ENCODE measurements at places on chromosomes 2 and 18.

GRCh38 chr18:62979176-62979575, 263.8 kb downstream of the PHLPP1 start:
- DNase-seq, result no peak

DNA sequence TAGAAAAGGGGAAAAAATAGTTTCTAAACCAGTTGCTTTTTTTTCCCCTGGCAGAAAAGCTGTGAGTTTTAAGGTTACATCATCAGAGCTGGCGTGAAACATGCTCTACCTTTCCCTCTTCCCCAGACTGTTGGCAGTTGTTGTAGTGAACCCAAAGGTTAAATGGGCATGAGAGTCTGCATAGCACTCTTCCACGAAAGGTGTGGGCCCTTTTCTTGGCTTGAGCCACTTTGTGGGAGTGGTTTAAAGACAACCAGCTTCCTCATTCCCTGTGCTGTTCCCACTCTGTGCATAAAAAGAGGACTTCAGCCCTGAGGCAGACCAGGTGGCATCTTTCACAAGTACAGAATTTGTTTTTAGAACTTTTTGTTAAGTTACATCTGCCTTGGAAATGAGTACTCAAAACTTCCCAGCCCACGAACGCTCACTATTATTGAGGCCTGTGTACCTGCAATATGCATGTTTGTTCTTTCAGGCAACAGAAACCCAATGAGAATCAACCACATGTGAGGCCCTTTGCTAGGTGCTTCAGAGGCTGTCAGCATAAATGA, 243.8 kb downstream of the BABAM2 start:
- DNase-seq, result no peak

- no peak for DNase-seq
Measured at GRCh38 chr2:111904726-111905474, 6.5 kb downstream of the MERTK start.

GRCh38 chr2:5740053-5740452, 47.9 kb downstream of the SOX11 start:
- DNase-seq, result no peak

- DNase-seq, result no peak
Measured at GRCh38 chr2:74461187-74462053, 3.2 kb downstream of the WBP1 start.

All from activated CD8-positive, alpha-beta memory T cell treated with anti-CD3 and anti-CD28 coated beads, Interleukin-2, amount 10 ng/mL, durations not matched to agents 7 days and 5 days (primary cell).